ENCODE measurements at places on chromosomes 2 and 18.

GRCh38 chr2:147108548-147108947 is 736.3 kb upstream of the ACVR2A start:
- no peak for DNase-seq

DNA sequence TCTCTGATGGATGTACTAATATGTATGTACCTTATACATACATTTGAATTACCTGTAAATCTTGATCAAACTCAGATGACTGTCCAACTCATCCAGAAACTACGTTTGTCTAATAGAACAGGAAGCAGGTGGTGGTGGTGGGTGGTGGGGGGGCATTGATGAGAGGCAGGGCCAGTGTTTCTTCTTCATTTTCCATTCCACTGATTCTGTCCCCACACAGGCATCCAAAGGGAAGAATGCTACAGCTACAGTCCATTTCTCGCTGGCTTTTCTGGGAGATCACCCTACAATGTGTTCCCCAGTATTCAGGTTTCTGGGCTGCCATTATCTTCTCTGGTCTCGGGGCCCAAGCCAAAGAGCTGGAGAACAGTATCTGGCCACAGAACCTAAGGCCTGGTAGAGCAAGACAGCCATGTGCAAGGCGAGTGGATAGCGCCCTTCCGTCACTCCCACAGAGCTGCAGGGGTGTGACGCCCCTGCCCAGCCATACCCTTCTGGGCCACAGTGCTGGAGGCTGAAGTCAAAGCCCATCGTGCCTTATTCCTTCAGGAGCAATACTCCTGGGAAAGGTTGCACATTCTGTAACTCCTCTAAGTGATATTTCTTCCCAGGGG is 54.5 kb downstream of the BCL11A start:
- no peak for DNase-seq

DNA sequence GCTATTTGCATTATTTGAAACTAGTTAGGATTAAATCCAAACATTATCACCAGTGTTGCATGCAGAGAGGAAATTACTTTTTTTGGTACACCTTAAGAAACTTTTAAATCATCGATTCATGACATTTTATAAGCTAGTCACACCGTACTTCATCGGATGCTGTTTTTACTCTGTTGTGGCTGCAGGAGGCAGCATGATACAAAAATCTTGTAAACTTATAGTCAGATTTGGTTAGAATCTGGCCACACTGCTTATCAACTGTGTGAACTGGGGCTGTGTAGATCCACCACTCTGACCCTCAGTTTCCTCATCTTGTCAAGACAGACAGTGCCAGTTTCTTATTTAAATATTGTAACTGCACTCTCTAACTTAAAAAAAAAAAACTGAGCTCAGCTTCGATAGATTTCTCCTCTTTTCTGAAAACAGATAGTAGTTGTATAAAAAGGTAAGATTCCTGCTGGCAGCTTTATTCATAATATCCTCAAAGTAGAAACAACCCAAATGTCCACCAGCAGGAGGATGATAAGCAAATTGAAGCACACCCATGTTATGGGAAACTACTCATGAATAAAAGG is 77.8 kb downstream of the RAPGEF4 start:
- DNase-seq: no peak

- DNase-seq: no peak
Measured at GRCh38 chr2:1988049-1988448, 243.7 kb upstream of the PXDN start.

Data from hypothalamus (tissue), 51 donors.